Renal pelvis (tissue), 12 donors: ENCODE measurements at places on chromosomes 2 and 18. TPM values are rescaled to one million over a fixed set of nuclear protein-coding genes. Genes with fewer than 3 reads are reported as not detected.

GRCh38 chr2:239801404-239802184 is 223.5 kb downstream of the NDUFA10 start:
- no peak for DNase-seq

- no peak for DNase-seq
Measured at GRCh38 chr18:73136134-73136533, 268.3 kb upstream of the NETO1 start.

DNA sequence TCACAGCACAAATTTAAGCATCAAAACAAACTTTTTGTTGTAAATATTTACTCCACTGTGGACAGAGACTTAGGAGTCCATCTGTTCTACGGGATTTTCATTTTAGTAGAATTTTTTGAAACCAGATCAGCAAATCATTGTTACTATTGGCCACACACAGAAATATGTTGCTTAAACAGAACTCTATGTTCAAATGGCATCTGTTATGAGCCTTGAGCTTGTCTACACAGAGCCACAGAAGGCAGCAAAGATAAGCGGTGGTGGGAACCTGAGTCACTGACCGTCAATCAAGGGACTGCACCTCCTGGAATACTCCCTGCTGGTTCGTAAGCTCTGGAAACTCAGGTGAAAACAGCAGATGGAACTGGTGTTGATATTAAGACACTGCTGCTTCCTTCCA is 156.8 kb downstream of the TMEM200C start:
- no peak for DNase-seq

- DNase-seq = peak; percentile 3
Measured at GRCh38 chr2:6692819-6693218, 172.9 kb downstream of the CMPK2 start.

DNA sequence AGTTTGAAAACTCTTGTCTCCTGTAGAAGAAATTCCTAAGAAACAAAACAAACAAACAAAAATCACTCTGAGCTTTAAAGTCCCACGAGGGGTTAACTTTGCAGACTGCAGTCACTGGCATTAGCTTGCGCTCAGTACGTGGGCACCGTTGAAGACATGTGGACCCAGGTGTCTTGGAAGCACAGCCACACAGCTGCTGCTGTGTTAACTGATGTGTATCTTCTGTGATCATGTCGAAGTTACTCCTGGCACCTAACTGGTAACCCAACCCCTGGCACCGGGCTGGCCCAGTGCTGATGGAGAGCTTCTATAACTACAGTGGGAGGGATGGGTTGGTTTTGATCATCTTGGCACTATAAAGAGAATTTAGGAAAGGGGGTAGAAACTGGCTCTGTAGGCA is 51.6 kb upstream of the FHL2 start:
- DNase-seq = no peak

DNA sequence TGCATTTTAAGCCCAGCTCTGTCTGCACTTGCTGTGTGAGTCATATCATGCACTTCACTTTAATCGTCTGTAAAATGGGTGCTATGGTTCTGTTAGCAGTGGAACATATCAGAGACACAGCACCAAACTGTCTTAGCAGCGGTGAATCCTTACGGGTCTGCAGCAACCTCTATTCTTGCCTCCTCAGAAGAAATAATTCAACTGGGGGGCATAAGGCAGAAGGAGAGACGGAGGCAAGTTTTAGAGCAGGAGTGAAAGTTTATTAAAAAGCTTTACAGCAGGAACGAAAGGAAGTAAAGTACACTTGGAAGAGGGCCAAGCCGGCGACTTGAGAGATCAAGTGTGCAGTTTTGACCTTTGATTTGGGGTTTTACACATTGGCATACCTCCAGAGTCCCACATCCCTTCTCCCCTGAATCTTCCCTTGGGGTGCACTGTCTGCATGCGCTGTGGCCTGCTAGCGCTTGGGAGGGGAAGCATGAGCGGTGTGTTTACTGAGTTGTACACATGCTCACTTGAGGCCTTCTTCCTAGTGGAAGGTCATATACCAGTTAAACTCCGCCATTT is 109.8 kb downstream of the DDX1 start:
- DNase-seq = no peak

- DNase-seq = no peak
Measured at GRCh38 chr2:21939967-21940366, 816.2 kb downstream of the TDRD15 start.

GRCh38 chr2:7709907-7710306 is 792.7 kb downstream of the RNF144A start:
- no peak for DNase-seq

KCNIP3 gene
- 23.4 TPM for polyA plus RNA-seq

ELP2 gene
- polyA plus RNA-seq = 116 TPM
